Fibroblast of pulmonary artery (primary cell): ENCODE measurements at places on chromosomes 4 and X.
A peak's percentile ranks its signal among the peaks of the same experiment; 100 is the strongest.

DNA sequence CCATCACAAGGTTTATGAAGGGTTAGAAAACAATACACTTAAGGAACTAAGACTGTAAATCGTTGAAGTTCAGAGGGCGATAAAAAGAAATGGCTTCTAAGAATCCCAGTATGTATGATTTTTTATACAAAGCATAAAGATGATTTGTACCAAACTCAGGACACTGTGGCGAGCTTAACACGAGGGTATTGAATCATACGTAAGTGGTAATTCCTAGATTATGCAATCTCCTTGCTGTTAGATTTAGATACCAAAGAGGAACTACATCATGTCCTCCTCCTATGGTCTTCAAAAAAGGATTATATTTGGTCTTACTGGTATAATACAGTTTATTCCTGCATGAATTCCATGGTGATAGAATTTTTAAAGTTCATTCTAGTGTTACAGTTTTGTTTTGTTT, 23.9 kb downstream of the NFKB1 start:
- DNase-seq: peak; percentile 72

DNA sequence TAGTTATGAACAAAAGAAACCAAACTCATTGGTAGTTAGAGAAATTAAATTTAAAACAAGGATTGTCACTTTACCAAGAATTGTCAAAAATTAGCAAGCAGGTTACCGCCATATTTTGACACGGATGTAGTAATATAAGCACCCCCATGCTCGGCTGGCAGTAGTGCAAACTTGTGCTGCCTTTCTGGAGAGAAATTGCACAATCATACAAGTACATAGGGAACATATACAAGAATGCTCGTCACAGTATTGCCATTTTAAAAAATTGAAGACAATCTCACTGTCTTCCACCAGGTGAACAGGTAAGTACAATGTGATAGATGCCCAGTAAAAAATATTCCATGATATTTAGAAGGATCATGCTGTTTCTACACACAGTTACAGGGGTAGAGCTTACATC, 55.6 kb upstream of the SLC39A8 start:
- DNase-seq: no peak

DNA sequence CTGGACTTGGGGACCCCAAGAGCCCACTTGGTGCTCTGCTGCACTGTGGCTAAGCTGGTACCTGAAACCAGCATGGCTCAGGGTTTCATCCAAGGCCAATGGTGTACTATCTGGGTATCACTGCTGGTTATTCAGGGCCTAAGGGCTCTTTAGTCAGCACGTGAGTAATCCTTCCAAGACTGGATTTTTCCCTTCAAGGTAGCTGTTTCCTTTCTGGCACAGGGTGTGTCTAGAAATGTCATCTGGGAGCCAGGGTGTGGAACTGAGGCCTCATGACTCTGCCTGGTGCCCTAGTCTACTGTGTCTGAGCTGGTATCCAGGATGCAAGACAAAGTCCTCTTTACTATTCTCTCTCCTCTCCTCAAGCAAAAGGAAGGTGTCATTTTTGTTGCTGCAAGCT, 99.0 kb upstream of the QRFPR start:
- no peak for DNase-seq

DNA sequence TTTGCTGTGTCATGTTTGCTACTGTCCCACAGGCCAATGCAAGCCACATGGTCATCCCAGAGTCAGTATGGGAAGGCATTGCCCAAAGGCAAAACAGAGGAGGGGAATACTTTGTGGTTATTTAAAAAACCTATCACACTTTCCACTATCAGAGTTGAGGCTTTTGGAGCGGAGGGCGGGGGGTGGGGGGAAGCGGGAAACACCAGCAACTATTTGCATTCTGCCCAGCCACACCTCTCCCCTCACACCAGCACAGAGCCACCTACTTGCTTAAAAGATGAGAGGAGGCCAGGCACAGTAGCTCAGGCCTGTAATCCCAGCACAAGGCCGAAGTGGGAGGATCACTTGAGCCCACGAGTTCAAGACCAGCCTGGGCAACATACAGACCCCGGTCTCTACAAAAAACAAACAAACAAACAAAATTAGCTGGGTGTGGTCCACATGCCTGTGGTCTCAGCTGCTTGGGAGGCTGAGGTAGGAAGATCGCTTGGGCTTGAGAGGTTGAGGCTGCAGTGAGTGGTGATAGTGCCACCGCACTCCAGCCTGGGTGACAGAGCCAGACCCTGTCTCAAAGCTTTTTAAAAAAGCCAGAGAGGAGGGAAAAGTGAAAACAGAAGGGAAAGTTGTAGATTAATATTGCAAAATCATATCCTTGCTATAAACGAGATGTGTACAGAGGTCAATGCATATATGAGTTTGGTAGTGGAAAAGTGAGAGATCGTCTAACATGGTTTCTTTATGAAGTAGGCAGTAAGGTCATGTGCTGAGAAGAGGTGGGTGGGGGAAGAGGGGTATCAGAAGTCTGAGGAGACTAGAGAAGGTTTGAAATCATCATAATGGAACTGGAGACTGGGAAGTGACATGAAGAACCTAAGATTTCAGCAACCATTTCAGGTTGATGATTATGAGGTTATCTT, 1.9 kb upstream of the CHST7 start:
- no peak for DNase-seq

GRCh38 chr4:56480691-56481090, 13.3 kb downstream of the SRP72 start:
- no peak for DNase-seq

DNA sequence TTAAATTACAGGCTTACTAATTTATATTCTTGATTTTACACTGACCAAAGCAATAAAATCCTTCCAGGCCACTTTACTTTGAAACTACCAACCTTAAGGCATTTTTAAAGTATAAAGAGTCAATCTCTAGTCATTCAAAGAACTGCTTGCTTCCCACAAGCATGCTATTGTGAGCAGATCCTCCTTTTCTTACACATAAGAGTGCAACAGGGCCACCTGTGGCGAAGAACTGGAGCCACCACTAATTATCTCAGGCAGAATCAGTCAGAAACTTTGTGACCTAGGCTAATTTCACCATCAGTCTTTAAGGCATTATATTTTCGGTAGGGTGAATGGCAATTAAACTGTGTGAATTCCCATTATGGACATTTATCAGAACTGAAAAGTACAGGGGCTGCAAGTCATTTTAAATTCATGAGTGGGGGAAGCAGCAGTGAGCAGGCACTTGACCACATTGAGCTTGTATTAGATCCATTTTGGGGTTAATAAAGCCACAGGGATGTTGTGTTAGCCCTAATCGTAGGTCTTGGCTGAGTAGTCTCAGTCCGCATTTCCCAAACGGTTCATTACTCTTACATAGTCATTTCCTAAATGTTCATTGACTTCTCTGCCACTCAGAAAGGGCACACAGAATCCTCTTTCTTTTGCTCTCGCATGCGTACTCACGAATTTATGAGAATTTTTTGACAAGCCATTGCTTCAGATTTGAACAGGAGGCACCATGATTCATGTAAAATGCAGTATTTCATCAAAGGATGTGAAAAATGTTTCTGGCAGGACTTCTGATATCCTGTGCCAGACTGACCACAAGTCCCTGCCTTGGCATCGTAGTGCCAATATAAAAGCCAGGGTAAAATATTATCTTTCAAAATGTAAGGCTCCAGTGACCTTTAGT, 39.8 kb downstream of the NPY2R start:
- no peak for DNase-seq

- DNase-seq: no peak
Observed at GRCh38 chr4:73487233-73487632, 5.7 kb downstream of the AFM start.

- peak; percentile 82 for DNase-seq
Observed at GRCh38 chr4:137961051-137961438, 281.1 kb downstream of the SLC7A11 start.

GRCh38 chr4:6097581-6097980, 79.3 kb upstream of the C4orf50 start:
- DNase-seq: no peak

DNA sequence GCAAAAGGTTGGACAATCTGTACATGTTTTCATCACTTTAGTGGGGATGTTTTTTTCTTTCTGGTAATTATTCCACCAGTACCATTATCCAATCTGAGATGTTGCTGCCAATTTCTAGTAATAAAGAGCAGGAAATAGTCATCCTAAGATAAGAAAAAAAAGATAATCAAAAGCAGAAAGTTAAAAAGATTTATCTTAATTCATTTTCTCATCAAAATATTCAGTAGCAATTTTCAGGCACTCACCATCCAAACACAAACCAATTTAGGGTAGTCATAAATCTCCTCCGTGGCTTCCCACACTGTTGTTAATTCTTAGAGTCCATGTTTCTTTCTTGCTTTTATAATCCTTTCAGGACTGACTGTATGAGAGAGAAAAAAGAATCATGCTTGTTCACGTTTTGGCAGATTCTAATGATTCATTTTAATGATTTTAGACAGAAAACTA, 263.7 kb upstream of the UGT8 start:
- no peak for DNase-seq

- DNase-seq: no peak
Observed at GRCh38 chr4:3484057-3484973, 21.2 kb downstream of the DOK7 start.

- DNase-seq: no peak
Observed at GRCh38 chrX:133586443-133586842, 171.2 kb upstream of the GPC4 start.

- no peak for DNase-seq
Observed at GRCh38 chrX:74250574-74250973, 53.4 kb upstream of the ZCCHC13 start.

- DNase-seq: no peak
Observed at GRCh38 chr4:148704291-148704690, 262.1 kb upstream of the NR3C2 start.

DNA sequence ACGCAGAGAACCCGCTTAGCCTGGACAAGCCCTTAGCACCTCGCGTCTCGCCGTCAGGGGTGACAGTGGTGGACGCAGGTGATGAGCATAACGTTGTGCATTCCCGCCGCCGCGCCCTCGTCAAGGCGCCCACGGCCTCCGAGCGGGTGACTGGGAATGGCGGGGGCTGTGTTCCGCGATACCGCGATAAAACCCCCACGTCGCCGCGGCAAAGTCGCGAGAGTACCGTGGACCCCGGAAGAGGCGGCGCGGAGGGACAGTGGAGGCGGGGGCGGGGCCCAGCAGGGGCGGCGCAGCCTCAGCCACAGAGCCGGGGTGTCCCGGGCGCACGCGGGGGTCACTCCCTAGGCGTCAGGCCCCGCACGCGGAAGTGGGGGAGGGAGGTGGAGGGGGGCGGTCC, 53.8 kb downstream of the ZFYVE28 start:
- DNase-seq: peak; percentile 53

- no peak for DNase-seq
Observed at GRCh38 chr4:26173619-26174018, 147.2 kb upstream of the RBPJ start.

GRCh38 chr4:15065516-15065915, 63.2 kb downstream of the CPEB2 start:
- DNase-seq: no peak

DNA sequence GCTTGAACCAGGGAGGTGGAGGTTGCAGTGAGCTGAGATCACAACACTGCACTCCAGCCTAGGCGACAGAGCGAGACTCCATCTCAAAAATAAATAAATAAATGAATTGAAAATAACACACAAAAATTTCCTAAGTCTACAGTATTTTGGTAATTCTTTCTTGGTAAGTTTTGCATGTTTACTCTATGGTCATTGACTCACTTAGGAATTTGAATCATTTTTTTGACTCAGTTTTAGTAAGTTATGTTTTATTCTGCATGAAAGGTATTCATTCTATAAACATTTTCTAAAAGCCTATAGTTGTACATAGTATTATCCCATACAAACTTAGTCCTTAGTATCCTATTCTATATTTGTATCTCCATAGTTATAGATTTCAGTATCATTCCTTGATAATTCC, 772.9 kb upstream of the SLIT2 start:
- peak; percentile 15 for DNase-seq
